ENCODE measurements at places on chromosomes 2 and 18. TPM values are rescaled to one million over a fixed set of nuclear protein-coding genes. Genes with fewer than 3 reads are reported as not detected.

EN1 gene
- not detected for total RNA-seq

SLC4A3 gene
- 1.2 TPM for total RNA-seq

MAP3K19 gene
- not detected for total RNA-seq

FOXI3 gene
- not detected for total RNA-seq

SNED1 gene
- total RNA-seq: 52.9 TPM

LOXHD1 gene
- not detected for total RNA-seq

NDUFS1 gene
- 110 TPM for total RNA-seq

ALLC gene
- not detected for total RNA-seq

ANO7 gene
- total RNA-seq: 0.83 TPM

SPATA3 gene
- total RNA-seq: not detected

TUBA3E gene
- total RNA-seq: not detected

TDRD15 gene
- total RNA-seq: not detected

Measured in smooth muscle cell of trachea (primary cell).